Transverse colon (tissue), 4 donors: ENCODE measurements at places on chromosomes 2 and 18. TPM values are rescaled to one million over a fixed set of nuclear protein-coding genes. Genes with fewer than 3 reads are reported as not detected.

The MRPL33 gene
- 74.5 TPM for total RNA-seq

The ALK gene
- not detected for total RNA-seq

The UPP2 gene
- not detected for total RNA-seq

The RAB17 gene
- total RNA-seq = 104 TPM

The CENPA gene
- total RNA-seq = 1.1 TPM

The RND3 gene
- total RNA-seq = 41.6 TPM

The NPHP1 gene
- 0.55 TPM for total RNA-seq

The GKN1 gene
- total RNA-seq = not detected

The ATP6V1C2 gene
- 0.48 TPM for total RNA-seq

The FARP2 gene
- total RNA-seq = 96.5 TPM

The CNDP1 gene
- not detected for total RNA-seq

DNA sequence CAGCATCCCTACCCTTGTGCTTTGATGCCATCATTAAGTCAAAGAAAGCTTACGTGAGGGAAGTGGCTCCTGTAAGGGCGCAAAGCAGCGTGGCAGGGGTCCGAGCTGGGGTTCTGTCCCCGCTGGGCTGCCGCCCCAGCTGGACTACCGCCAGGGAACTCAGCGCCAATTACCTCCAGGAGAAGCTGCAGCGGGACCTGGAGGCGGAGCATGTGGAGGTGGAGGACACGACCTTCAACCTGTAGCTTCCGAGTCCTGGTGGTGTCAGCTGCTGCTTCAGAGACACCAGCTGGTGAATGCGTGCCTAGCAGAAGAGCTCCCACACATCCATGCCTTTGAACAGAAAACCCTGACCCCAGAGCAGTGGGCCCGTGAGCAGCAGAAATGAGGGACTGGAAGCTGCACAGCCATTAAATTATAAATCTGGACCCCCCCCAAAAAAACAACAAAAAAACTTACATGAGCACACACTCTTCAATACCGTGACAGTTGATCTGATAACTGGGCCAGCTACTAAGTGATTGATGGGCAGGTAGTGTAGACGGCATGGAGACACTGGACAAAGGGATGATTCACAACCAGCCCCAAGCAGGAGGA, 20.1 kb upstream of the YES1 start:
- peak; percentile 65 for DNase-seq

- no peak for DNase-seq
These were observed 115.3 kb upstream of the TANK start for GRCh38 chr2:161044921-161045320.

GRCh38 chr2:18925296-18925695, 335.9 kb upstream of the NT5C1B start:
- DNase-seq = no peak

- DNase-seq = no peak
These were observed 7.5 kb upstream of the COLEC11 start for GRCh38 chr2:3587432-3587831.

GRCh38 chr2:96684883-96685576, 42.5 kb downstream of the FER1L5 start:
- no peak for DNase-seq

DNA sequence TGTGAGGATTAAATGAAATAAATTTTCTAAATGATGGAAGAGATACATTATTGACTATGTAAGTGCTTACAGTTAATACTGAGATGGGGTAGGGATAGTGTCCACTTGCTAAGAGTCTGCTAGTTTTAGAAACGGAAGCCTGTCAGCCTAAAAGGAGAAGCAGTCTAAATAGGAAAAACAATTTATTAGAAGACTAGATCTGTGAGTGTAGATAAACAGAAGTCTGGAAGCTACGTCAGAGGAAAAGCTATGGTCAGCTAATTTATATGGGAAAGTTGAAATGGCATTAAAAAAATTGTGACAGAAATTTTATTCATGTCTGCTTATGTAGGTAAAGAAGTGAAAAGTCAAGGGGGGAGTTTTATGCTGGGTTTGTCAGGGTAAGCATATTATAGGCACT, 1338.4 kb upstream of the CHAC2 start:
- DNase-seq = no peak

GRCh38 chr2:189477756-189478155, 36.5 kb downstream of the WDR75 start:
- DNase-seq = no peak

DNA sequence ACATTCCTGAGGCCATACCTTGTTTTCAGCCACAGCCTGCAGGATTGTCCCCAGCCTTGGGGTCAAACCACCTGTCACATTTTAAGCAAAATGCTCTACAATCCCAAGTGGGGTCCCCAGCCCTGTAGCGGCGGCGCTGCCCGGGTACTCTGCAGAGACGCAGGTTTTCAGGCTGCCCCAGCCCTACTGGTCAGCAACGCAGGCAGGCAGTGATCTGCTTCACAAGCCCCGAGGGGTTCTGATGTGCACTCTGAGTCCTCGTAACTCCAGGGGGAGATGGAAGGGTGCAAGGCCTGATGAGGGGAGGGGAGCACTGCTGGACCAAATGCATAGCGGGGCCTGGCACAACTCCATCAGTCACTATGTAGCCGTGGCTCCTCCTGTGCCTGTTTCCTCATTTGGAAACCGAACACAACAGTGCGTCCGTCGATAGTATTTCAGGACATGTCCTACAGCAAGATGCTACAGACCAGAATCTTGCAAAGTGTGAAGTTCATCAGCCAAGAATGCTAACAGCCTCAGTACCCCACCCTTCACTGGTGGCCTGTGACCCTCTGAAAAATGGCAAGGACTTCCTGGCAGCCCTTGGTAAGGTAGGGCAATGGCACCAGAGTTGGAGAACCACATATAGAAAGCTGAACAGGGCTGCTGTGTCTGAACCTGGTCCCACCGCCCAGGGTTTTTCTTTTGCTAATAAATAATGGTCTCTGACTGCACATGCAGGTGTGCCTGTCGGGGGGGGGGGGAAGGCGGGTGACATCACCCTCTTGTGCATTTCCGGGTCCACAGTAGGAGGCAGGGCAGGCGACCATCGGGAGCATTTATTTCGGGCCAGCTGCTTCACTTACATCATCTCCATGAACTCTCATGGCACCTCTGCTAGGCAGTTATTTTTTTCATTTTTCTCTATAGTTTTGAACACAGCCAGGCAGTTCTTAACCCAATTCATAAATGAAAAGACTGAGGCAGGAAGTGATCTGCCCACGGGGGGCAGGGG, 50.6 kb upstream of the TFCP2L1 start:
- DNase-seq = peak; percentile 29

DNA sequence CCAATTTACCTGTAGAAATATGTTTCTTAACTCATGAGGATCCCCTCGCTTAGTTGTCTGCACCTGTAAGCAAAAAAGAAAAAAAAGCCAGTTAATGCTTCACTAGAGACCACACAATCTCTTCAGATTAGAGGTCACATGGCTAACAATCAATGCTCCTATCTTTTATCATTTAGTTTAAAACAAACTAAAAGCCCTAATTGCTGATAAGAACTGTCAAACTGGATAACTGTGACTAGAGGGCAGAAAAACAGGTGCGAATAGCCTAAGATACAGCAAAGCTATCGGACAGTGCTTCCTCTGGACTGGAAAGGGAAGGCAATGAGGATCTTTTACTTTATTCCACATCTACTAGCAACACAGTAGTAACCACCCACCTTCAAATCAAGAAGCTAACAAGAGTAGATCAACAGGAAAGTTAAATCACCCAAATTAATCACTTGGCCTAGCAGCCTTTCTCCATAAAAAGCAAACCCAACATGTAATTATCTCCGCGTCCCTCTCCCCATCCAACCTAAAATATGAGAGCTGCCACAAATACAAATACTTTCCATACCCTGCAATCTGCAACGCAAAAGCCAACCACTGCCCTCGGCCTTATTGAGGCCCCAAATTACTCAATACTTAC, 734 bp downstream of the SLC25A12 start:
- no peak for DNase-seq

DNA sequence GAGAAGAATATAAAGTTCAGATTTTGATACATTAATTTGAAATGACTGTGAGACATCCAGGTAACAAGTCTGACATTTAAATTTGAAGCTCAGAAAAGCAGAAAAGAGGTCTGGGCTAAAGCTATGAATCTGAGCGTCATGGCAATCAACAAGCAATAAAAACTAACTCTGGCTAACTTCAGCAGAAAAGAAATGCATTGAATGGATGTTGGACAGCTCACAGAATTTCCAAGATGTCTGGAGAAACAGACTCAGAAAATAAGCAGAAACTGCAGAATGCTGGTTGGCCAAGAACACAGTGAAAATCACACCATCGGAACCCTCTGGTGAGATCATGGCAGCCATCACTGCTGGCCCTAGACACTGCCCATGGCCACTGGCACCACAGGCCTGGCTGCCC, 366.6 kb downstream of the METTL4 start:
- DNase-seq = no peak

DNA sequence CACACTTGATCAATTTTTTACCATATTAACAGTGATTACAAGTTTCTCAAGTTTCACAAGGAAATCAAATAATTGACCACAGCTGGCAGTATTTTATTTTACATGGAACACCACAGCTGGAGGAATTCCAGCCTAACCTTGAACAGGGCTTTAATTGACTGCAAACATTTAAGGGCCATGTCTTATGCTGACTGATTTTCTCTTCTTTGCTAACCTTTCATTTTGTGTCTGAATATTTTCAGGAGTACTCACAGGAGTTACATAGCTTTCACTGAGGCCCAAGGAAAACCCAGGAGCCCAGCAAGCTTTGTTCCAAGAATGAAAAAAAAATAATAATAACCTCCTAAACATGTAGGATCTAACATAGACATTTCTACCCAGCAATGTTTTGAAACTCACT, 49.6 kb downstream of the FRZB start:
- DNase-seq = no peak

GRCh38 chr2:63614983-63615945, 26.5 kb downstream of the MDH1 start:
- DNase-seq = no peak

GRCh38 chr18:70221156-70221914, 15.8 kb upstream of the RTTN start:
- DNase-seq = no peak

DNA sequence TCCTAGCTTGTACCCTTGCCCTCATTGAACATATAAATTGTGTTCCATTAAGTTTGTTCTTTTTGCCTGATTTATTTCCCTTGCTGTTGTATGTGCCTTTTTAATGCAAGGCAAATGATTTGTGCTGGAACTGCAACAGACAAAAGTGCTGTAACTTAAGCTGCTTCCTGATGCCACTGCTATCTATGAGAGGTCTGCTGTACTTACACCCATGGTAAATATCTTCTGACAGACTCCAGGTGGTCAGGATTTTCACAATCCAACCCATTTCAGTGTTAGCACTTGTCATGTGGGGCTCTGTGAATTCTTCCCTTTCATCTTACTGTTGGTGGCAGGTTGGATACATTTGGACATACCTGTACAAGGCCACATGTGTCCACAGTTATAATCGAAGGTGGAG, 63.5 kb downstream of the ARHGAP15 start:
- DNase-seq = no peak

DNA sequence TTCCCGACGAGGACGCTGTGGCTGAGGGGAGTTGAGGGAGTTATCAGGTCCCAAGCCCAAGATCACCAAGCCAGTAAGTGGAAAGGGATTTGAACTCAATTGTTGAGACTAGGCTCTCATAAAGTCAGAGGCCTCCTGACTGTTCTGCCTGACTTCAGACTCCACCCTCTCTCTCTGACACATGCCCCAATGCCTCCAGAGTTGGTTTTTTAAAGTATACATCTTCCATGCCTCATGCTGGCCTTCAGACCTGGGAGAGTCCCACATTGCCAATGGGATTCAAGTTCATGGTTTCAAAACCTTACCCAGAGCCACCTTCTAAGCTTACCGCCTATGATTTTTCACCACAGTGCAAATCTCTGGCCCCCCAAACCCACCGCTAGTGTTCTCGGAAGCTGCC, 100.8 kb downstream of the RTN4 start:
- no peak for DNase-seq

- no peak for DNase-seq
These were observed 41.0 kb upstream of the TAF4B start for GRCh38 chr18:26185267-26185666.

- DNase-seq = no peak
These were observed 15.2 kb downstream of the PDCD1 start for GRCh38 chr2:241843321-241844065.

DNA sequence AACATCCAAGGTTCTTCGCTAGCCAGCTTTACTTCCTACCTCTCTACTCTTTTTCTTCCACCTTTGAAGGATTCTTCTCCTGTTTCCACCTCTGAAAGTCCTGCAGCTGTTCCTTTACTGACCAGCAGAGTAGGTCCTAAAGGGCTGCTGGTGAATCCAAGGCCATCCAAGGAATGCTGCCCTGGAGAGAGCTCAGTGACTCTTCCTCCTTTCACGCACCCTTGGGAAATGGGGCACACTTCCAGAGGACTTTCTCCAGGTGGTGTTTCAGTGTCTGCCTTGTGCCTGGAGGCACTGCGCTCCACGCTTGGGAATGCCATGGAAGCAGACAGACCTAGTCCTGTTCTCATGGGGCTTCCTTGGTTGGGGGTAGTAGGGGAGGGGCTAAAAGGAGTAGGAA, 45.4 kb downstream of the SLC16A14 start:
- no peak for DNase-seq

DNA sequence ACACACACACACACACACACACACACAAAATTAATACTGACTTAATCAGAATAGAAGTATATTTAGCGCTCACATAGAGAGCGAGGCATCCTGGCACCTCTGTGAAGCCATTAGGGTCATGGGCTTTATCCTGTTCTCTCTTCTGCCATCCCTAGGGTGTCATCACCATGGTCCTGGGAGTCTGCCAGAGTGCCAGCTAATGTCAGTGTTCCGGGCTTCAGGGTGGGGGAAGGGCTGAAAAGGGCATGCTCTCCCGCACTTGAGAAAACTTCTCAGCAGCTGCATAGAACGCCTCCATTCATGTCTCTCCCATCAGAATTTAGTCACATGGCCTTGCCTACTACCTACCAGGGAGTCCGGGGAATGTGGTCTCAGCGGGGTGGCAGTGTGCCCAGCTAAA, 19.7 kb upstream of the DYNC2LI1 start:
- no peak for DNase-seq

DNA sequence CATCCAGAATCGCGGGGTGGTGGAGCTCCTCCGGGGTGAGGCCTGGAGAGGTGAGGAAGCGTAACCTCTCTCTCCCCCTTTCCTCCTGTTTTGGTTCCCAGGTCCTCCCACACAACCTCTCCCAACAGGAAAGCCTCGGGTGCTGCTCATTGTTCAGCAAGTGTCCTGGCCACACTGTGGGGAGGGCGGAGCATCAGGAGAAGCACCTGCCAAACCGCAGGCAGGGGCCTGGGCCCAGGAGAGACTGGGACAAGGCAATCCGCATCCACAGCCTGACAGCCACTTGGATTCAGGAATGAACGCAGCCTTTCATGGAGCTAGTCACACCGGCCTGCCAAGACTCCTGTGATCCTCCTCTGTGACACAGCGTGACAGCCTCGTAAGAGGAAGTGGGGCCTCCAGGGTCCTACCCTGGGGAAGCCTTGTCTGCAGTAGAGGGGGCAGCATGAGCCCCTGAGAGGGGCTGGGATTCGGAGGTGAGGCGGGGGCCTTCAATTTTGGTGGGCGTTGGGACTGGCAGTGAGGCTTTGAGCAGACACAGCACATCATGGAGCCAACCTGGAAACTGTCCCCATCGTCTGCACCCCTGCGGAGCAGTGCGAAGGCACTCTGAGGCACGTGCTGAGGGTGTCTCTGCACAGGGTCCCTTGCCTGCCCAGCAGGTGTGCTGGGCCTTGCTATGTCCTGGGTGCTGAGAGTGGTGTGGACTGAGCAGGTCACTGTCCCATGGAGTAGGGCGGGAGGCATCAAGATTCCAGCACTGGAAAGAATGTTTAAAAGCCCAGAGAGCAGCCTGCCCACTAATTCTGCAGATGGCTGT, 62.2 kb downstream of the EDAR start:
- no peak for DNase-seq
